SHP77 (cell line): ENCODE measurements at places on chromosomes 3 and 15.

GRCh38 chr3:14289590-14290461, 111.2 kb downstream of the LSM3 start:
- DNase-seq: peak; percentile 57

DNA sequence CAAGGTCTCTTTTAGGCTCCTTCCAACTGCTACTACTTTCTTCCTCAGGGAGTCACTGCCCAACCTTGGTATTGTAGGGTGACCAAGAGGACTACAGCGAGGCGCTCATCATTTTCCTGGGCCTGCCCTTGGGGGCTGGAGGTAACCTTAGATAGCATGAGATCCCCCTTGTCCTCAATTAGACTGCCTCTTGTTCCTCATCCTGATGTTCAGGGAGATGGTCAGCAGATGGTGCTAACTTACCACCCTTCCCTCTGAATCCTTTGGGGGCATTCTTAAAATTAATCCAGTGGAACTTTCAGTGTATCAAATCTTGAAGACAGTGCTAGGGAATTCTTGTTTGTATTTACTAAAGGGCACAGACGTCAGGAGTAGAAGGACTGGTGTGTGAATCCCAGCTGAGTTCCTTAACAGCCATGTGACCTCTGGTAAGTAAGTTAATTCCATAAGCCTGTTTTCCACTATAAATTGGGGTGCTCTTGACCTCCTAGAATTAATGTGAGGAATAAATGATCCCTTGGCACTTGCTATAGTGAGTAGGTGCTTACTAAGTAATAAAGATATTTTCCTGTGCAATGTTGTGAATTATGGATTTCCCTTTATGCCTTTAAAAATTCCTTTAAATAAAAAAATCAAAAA, 4.1 kb upstream of the CLPX start:
- peak; percentile 69 for DNase-seq

- DNase-seq: peak; percentile 31
Observed at GRCh38 chr15:68578980-68579935, at the start of gene CORO2B. CORO2B (plus strand) TSS chr15:68578993; CDS start chr15:68579263, 270 bp downstream.

DNA sequence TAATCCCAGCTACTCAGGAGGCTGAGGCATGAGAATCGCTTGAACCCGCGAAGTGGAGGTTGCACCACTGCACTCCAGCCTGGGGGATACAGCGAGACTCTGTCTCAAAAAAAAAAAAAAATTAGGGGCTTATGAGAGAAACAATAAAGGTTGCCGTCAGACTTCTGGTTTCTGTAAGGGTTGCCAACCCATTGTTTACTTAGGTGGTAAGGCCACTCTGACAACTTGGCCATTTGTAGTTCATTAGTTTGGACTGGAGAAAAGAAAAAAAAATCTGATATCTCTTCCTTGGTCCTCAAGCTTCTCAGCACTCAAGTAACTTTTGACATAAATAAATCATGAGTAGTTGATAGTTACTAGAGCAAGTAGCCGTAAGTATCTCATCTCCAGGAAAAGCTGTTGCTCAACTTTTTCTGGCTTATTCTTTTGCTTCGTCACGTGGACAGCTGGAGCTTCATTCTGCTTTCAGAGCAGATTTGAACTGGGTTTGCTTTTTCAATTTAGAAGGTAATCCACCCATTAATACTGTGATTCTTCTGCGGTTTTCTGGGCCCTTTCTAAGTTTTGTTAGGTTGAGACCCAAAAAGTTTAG, 9.4 kb downstream of the SNX1 start:
- DNase-seq: no peak

DNA sequence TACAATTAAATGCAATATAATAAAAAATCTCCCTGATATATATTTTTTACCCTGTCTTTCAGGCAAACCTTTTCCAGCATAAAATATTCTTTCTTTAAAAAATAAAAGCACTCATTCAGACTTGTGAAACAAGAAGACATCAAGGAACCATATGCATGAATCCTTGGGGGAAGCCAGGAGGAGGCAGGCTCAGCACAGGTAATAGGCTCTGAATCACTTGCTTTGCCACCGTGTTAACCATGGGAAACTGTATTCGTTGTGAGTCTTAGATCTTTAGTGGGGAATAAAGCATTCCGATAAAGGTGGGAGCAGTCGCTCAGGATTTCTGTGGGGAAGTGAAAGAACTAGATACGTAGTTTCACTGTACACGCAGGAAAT, 42.4 kb downstream of the FBN1 start:
- no peak for DNase-seq

- peak; percentile 75 for DNase-seq
Observed at GRCh38 chr3:66606868-66607267, 106.0 kb upstream of the LRIG1 start.
